Kidney (tissue), 22 donors: ENCODE measurements at places on chromosomes 11 and 22. TPM values are rescaled to one million over a fixed set of nuclear protein-coding genes. Genes with fewer than 3 reads are reported as not detected.

The MS4A7 gene
- 47.6 TPM for total RNA-seq

DNA sequence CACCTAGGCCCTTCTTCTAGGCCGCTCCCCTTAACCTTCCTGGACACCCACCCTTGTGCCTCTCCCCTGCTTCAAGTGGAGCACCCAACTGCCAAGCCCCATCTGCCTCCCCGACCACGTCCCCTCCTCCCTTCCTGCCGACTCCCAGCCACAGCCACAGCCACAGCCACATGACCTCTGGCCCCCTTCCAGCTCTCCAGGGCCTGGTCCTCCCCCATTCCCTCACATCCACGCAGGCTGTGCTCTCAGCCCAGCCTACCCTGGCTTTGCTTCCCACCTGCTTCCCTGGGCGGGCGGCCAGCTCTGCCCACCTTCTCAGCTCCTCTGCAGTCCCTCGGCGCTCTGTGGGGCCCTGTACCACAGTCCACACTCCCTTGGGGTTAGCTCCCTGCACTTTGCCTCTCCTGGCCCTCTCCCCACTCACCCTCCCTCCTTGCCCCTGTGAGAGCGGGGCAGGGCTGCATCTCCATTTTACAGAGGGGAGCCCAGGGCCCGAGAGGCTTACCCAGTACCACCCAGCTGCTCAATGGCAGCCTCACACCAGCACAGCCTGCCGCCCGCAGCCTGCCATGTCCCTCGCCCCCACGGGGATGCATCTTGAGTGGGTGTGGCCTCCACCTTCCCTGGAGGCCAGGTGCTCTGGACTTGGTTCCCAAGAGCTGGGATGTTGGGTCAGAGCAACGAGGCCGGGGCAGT, 20.3 kb downstream of the PARVG start:
- DNase-seq = no peak

- DNase-seq = no peak
Observed at GRCh38 chr11:88359541-88359940, 22.0 kb upstream of the CTSC start.

- no peak for DNase-seq
Observed at GRCh38 chr11:67024410-67024809, 1.5 kb downstream of the SYT12 start.

The GAB4 gene
- not detected for total RNA-seq

DNA sequence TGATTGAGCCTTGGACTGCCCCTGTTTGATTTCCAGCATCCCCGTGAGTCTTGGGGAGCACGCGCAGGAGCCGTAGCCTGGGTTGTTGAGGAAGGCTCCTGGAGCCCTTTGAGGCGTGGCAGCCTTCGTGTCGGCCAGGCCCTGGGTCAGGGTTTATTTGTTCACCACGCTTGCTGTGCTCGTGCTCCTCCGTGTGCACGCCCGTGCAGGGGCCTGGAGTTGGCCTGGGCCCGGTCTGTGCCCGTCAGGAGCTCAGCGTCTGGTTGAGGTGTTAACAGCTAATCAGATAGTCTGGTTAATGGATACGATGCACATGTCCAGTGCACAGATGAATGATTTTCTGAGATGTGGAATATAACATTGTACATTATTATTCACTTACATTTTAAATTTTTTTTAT, 8.0 kb downstream of the IGHMBP2 start:
- DNase-seq = no peak

DNA sequence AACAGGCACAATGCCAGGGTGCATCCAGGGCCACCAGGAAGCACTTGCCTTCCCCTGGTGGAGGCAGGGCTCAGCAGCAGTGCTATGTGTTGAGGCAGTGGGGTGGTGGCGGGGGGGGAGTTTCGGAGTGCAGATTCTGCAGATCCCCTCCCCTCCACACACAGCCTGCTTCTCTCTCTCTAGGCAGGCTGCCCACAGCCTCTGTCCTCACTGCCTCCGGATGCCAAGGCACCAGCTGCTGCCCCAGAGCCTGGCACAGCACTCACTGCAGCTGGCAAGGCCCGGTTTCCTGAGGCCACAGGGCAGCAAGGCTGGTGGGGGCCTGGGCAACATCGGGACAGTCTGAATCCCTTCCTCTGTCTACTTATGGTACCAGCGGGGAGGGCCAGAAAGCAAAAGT, 35.8 kb downstream of the NRXN2 start:
- no peak for DNase-seq

DNA sequence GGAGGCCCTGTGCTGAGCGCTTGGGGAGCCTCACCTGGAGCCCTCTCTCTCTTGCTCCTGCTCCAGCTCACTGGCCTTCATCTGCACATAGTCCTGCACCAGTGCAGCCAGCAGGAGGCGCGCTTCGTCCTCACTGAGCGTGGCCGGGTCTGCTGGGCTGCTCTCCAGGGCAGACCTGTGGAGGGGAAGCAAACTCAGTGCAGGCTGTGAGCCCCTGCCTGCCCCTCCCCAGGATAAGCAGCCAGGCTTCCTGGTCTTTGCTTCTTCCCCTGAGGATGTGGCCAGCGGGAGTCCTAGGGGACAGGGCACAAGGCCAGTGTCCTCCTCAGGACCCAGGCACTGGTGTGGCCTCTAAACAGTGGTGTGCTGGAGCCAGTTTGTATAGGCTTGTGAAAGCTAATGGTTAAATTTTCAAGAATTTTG, 2.2 kb downstream of the CALCA start:
- peak; percentile 70 for DNase-seq

DNA sequence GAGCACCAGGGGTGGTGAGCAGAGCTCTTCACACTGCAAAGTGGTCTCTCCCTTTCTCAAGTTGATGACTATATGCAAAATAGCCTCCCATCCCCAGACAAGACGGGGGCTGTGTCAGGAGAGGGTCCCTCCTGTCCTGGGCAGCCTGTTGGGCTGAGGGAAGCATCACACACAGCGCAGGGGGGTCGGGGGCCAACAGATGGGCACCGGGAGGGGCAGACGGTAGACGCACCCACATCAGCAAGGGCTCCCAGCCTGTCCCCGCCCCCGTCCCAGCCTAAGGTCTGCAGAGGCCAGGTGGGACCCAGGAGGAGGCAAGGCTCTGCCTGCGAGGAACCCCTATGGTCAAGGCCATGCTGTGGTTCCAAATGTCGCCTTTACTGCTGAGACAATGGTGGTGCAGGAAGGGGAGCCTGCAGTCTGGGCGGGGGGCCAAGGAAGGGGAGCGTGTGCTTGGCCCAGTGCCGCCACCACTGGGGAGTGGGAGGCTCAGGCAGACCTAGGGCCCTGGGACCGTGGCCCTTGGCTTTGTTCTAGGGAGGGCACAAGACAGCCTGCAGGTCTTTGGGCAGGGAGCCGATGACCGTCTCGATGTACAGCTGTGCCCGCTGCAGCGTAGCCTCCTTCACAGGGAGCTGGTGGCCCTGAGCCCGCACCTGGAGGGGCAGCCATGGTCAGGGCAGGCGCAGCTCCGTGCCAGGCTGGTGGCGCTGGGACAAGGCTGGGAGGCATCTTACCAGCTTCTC, 4.3 kb upstream of the PLXNB2 start:
- peak; percentile 76 for DNase-seq
